ENCODE measurements at places on chromosomes 7 and 10.

DNA sequence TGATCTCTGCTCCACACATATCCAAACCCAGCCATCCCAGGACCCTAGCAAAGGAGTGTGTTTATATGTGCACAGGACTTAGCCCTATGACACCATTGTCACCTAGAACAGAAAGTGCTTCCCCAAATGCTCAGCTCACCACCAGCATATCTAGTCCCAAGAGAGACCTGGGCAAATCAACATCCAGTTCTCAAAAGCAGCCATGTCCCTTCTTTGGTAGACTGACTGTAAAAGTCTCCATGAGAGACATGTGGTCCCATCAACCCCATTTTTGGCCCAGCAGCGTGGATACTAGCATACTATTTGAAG, 20.9 kb upstream of the ARHGAP22 start:
- no peak for DNase-seq

DNA sequence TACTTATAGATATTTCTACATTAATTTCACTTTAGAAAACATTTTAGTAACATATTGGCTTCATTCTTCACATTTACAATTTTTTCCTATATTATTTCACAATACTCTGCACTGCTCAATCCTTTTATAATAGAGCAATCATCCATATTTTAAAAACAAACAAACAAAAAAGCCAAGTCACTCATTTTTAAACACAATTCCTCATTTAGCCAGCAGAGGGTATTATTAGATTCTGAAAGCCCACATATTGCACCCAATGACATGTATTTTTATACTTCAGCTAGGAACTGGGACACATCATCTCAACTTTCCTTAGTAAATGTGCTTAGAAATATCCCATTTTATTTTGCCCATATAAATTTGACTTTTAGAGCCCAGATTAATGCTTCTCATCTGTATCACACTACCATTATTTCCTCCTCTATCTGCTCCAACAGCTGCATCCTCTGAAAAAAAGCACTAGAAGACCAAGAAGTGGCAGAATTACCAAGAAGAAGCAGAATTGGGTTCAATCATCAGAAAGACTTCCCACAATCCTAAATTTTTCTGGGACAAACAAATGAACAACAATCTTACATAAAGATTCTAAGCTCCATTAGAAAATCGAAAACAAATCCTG, 29.5 kb downstream of the CTNNA3 start:
- no peak for DNase-seq

DNA sequence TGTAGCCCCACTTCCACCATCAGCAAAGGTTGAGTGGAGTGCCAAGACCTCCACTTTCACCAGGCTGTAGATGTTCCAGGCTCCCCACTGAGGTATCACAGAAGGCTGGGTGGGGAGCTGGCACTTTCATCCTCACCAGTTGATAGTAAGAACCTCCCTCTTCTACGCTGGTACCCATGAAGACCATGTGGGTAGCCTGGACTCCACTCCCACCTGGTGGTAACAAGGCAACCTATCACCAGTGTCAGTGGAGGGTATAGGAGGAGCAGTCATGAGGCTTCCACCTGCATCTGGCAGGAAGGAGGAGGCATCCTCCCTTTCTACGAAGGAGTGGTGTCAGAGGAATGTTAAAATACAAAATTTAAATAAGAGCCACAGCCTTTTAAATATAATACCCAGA, 4.4 kb downstream of the SMIM30 start:
- DNase-seq: no peak

- DNase-seq: no peak
Observed at GRCh38 chr7:50626286-50626685, 61.1 kb upstream of the DDC start.

GRCh38 chr10:23111517-23112286, 16.3 kb downstream of the MSRB2 start:
- no peak for DNase-seq

GRCh38 chr7:32163141-32163806, 93.1 kb upstream of the PDE1C start:
- no peak for DNase-seq

GRCh38 chr7:86964973-86965726, 94.3 kb downstream of the ELAPOR2 start:
- DNase-seq: no peak

- no peak for DNase-seq
Observed at GRCh38 chr10:71242622-71243009, 30.2 kb downstream of the UNC5B start.

GRCh38 chr7:148374396-148375259, 215.9 kb upstream of the C7orf33 start:
- DNase-seq: no peak

DNA sequence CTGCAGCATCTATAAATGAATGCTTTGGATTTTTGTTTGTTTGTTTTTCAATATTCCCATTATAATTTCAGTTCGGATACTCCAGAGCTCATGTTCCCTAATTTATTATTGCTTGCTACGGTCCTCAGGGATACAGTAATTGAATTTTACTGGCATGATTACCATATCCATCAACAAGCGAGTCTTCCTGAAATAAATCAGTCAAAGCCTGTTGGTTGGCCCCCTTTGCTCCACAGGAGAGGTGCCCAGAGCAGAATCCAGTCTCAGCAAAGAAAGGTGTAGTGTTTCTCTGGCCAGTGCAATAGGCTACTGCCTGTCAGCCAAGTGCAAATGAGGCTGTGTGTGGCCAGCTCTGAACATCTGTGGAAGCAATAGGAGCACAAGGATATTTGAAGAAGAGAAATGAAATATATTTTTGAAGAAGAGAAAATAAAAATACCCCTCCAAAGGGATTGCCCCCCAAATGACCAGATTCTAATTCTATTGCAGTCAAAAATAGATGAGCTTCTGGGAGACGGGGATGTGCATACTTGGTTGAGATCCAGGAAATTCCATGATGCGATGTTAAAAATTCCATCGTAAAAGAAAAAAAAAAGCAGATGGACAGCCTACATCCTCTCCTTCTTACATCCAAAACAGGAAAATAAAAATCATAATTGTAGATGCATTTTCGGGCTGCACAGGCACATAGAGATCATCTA, 18.1 kb downstream of the TRIL start:
- no peak for DNase-seq

GRCh38 chr7:139127648-139128047, 18.1 kb upstream of the ZC3HAV1 start:
- no peak for DNase-seq

GRCh38 chr10:116899626-116900025, 50.3 kb downstream of the ENO4 start:
- no peak for DNase-seq

- DNase-seq: no peak
Observed at GRCh38 chr10:33189363-33189762, 145.1 kb downstream of the NRP1 start.

- DNase-seq: no peak
Observed at GRCh38 chr10:4648999-4649398, 177.0 kb upstream of the AKR1E2 start.

- DNase-seq: no peak
Observed at GRCh38 chr7:40753455-40753854, 618.6 kb downstream of the SUGCT start.

GRCh38 chr10:58316874-58317273, 17.9 kb upstream of the UBE2D1 start:
- no peak for DNase-seq

DNA sequence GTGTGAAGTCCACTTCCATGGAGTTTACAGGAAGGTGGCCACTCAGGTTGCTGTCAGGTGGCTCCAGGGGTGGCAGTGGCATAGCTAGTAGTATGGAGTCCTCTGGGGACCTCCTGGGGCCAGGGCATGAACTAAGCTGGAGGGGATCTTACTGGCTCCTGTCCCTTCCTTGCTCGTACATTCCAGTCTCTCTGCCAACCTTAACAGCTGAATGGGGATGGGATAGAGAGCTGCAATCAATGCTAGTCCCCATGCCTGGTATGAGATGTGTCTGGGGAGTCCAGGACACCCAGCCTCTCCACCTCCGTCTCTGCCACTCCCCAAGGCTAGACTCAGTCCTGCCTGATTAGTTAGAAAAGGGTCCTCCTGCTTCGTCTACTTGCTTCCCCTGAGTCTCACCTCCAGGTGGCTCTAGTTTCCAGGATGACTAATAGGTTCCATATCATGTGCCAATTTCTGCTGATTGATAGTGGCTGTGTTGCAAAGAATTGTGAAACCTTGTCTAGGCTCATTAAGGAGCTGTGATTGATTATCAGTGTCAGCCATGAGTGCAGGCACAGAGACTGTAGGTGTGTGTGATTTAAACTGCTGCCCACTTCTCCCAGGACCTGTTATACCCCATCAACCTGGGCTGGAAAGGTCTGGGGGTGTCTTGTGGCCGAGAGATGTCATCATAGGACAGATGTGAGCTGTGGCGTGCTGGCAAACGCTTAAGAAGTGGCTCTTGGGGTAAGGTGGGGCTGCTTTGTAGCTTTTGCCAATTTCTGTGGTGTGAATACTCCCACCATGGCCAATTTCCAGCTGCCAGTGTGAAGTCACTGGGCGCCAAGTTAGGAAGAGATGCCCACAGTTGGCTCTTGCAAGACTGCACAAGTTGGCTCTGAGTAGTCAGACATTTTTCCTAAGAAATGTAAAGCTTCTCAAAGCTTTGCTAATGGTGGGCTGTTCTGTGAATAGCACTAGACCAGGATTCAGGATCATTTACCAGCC, 59.8 kb downstream of the COL13A1 start:
- no peak for DNase-seq

GRCh38 chr7:74033372-74034311, 5.7 kb downstream of the ELN start:
- DNase-seq: no peak

GRCh38 chr10:95756041-95756761, at the start of gene ENTPD1:
Gene ENTPD1 (plus strand): TSS chr10:95756163. CDS start chr10:95756240, 77 bp downstream.
- no peak for DNase-seq
